ENCODE measurements at places on chromosomes 2 and 18.

GRCh38 chr2:235511187-235511661 lies 17.4 kb downstream of the AGAP1 start:
- no peak for DNase-seq

DNA sequence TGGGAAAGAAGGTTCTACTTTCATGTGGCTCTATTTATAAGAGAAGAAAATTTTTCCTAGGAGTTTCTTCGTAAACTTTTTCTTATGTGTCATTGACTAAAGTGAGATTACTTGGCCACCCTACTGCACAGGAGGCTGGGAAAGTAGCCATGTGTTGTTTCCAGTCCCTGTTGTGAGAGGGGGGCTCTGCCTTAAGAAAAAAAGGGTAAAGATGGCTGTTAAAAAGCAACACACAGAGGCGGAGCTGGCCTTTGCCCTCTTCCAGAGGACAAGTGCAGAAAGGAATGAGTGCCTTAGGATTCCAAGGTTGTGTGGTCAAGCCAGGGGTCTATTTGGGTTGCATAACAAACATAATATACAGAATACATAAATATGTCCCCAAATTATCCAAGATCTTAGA lies 230.0 kb upstream of the CXCR4 start:
- DNase-seq, result no peak

DNA sequence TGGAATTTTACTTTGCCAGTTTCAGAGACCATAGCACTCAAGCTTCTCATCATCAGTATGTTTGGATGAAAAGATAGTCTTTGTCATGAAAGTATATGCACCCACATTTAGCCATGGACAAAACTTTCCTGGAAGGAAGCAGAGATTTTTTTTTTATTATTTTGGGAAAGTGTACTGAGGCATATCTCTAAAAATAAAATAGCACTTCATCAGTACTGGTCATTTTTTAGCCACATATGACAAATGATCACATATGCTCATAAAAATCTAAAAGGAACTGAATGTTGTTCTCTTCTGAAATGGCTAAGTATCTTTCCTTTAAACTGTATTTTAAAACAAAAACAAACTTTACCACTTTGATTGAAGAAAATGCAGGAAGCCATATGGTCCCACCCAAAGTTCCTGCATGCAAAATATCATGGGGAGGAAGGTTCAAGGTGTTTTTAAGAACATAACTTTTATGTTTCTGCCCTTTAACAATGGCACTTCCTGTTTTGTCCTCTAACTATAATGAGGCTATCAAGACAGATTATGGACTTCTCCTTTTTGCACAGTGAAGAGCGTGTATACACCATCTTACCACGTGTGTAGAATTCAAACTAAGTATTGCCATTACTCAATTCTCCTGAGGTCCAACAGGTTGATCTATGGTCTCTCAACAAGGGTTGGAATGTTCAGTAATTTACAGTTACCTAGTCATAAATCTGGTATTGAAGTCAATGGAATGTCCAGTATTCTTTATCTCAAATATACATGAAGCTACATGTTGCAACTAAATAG lies 77.1 kb upstream of the SLC39A10 start:
- no peak for DNase-seq

- DNase-seq, result no peak
Observed at GRCh38 chr2:70766357-70767078, 1.5 kb downstream of the ADD2 start.

GRCh38 chr2:47221039-47221438 lies 65.9 kb upstream of the STPG4 start:
- DNase-seq, result no peak

DNA sequence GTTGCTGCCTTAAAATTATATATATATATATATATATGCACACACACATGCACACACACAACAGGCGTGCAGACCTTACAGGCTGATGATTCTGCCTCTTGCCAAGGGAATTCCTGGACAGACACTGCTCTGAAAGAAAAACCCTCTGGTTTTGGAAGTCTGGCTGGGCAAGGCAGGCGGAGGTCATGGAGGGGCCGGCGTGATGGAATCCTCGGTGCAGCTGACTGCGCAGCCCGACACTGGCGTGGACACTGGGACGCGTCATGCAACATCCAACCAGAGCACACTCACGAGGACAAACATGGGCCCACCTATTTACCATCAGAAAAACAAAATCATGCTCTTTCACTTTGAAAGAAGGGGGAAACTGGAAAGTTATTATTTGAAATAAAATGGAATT lies 235.3 kb downstream of the ZNF516 start:
- DNase-seq, result no peak
